ENCODE measurements at places on chromosomes 12 and 14.

GRCh38 chr12:6053541-6053940, 70.9 kb downstream of the VWF start:
- H3K27me3 ChIP-seq = peaks cover 11% of the 10 kb centered on the region
- no peaks in the 10 kb centered on the region for H3K36me3 ChIP-seq
- no peak for DNase-seq
- no peak overlapping the region for H3K4me3 ChIP-seq
- H3K27ac ChIP-seq = no peak overlapping the region

GRCh38 chr12:72313806-72314205, 41.6 kb downstream of the TRHDE start:
- H3K4me1 ChIP-seq = no peaks in the 10 kb centered on the region
- DNase-seq = no peak
- H3K36me3 ChIP-seq = no peaks in the 10 kb centered on the region
- H3K27ac ChIP-seq = no peak overlapping the region
- H3K4me3 ChIP-seq = no peak overlapping the region
- H3K27me3 ChIP-seq = no peaks in the 10 kb centered on the region

GRCh38 chr12:51971679-51972421, 20.4 kb downstream of the ACVR1B start:
- H3K27ac ChIP-seq = no peak overlapping the region
- DNase-seq = no peak
- peaks cover 6% of the 10 kb centered on the region for H3K4me1 ChIP-seq
- H3K27me3 ChIP-seq = no peaks in the 10 kb centered on the region

DNA sequence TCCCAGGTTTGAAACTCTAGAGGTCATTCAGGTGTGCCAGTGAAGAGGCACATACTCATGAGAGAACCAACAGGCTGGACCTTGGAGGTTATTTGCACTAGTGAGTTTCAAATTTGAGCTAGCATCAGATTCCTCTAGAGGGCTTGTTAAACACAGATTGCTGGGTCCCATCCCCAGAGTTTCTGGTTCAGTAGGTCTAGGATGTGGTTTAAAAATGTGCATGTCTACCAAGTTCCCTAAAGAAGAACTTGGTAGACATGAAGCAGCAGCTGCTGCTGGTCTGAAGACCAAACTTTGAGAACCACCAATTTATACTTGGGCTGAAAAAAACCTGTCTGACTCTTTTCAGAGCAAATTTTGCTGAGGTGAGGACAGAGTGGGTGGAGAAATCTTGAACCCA, 61.7 kb downstream of the SUSD6 start:
- no peak overlapping the region for H3K27ac ChIP-seq
- no peaks in the 10 kb centered on the region for H3K27me3 ChIP-seq
- no peaks in the 10 kb centered on the region for H3K36me3 ChIP-seq
- DNase-seq = no peak
- H3K4me1 ChIP-seq = peaks cover 10% of the 10 kb centered on the region

DNA sequence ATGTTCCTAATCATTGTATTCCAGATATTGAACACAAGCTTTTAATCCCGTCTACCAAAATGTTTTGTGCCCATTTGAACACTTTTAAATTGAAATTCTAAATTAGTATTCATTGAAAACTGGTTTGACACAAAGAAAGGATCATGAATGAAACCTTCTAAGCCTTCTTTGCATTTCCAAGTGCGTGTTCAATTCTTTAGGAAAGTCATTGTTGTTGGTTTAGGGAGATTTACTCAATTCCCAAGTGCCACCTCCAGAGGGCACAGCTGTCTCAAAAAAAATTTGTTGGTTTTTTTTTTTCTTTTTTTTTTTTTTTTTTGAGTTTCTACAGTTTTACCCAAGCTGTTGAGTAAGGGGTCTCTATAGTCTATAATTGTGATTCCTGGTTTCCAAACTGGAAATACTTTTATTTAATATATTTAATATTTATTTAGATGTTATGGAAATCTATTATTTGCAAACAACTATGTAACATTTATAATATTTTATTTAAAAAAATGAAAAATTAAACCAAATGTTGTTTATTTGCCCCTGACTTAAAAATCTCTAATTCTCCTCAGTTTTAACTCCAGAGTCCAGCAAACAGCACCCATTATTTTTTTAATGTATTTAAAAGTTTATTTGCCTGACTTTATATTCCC, 79.9 kb downstream of the NEDD1 start:
- no peaks in the 10 kb centered on the region for H3K36me3 ChIP-seq
- H3K4me1 ChIP-seq = peaks cover 16% of the 10 kb centered on the region
- H3K27me3 ChIP-seq = peaks cover 5% of the 10 kb centered on the region
- H3K4me3 ChIP-seq = peak overlapping the region; percentile 7

- H3K4me3 ChIP-seq = no peak overlapping the region
- H3K4me1 ChIP-seq = no peaks in the 10 kb centered on the region
- no peak for DNase-seq
- peaks cover 2% of the 10 kb centered on the region for H3K27me3 ChIP-seq
Measured at GRCh38 chr14:72906879-72907278, 13.0 kb upstream of the DPF3 start.

- peak within 1 kb of the TSS; percentile 21 for H3K4me3 ChIP-seq
- peaks cover 29% of the 10 kb centered on the region for H3K4me1 ChIP-seq
- H3K27ac ChIP-seq = no peak within 1 kb of the TSS
- no peaks in the 10 kb centered on the region for H3K36me3 ChIP-seq
- no peak for DNase-seq
Measured at GRCh38 chr12:119593578-119594398, at the start of gene TMEM233. TMEM233 (plus strand) TSS chr12:119593774; CDS start chr12:119593849, 75 bp downstream.

DNA sequence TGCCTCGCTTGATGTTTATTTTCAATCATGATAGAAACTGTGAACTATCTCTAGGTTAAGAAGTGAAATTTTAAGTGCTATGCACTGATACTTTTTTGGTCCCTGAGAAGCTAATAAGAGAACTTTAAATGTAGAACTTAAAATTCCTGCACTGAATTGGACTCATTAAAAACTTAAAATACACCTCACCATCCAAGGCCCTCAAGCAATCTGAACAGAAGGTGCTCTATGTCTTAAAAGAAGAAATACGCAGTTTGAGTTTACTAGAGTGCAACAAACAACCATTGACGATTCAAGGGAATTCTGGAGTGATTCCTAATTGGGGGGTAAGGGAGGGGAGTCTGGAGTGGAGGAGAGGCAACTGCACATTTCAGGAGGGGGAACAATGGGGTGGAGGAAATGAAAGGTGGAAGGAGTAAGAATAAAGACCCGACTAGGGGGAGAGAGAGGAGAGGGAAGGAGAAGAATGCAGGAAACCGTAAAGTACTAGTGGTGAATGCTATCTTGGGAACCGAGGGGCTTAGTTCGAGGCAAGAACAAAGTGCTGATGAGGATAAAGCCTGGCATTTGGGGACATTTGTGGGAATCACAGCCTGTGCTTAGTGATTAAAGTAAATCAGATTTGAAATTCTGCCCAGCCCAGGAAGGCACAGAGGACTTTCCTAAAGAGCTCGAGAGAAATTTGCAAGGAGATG, 389.7 kb downstream of the AACS start:
- H3K4me3 ChIP-seq = no peak overlapping the region
- peaks cover 20% of the 10 kb centered on the region for H3K4me1 ChIP-seq
- no peaks in the 10 kb centered on the region for H3K27me3 ChIP-seq
- H3K36me3 ChIP-seq = no peaks in the 10 kb centered on the region

Data from spinal cord (tissue), 10 donors.